Sciatic nerve (tissue), 2 donors: ENCODE measurements at places on chromosomes 1 and 21. TPM values are rescaled to one million over a fixed set of nuclear protein-coding genes. Genes with fewer than 3 reads are reported as not detected.

DNA sequence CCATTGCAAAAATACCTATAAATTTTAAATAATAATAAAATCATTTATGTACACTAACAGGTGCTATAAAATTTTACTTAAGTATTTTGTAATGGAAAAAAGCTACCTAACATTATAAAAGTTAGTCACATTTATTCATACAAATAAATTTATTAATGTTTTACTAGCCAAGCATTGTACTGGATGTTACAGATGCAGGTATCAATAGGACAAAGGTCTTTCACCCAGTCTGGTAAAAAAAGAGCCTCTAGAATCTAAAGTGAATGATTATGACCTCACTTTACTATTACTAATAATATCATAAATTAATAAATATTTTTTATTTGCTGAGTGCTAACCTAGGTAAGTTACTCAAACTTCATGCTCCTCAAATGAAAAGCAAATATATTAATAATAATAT lies 170.6 kb downstream of the KCNT2 start:
- no peak for DNase-seq

DNA sequence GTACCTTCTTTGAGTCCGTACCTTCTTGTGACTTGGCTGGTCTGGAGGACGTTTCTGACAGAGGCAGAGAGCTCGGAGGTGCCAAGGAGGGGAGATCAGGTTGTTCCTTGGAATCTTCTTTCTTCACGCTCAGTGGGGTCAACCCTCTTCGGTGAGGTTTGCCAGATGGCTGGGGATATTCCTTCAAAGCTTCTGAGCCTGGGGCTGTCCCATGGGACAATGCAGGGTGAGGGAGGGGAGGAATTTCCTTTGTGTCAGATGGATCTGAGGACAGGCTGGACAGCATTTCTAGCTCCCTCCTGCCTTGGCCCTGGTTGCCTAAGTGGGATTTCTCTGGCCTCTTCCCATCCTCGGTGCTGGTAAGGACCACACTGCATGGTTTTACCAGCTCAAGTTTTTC lies 95.5 kb upstream of the EDN2 start:
- DNase-seq = no peak

DNA sequence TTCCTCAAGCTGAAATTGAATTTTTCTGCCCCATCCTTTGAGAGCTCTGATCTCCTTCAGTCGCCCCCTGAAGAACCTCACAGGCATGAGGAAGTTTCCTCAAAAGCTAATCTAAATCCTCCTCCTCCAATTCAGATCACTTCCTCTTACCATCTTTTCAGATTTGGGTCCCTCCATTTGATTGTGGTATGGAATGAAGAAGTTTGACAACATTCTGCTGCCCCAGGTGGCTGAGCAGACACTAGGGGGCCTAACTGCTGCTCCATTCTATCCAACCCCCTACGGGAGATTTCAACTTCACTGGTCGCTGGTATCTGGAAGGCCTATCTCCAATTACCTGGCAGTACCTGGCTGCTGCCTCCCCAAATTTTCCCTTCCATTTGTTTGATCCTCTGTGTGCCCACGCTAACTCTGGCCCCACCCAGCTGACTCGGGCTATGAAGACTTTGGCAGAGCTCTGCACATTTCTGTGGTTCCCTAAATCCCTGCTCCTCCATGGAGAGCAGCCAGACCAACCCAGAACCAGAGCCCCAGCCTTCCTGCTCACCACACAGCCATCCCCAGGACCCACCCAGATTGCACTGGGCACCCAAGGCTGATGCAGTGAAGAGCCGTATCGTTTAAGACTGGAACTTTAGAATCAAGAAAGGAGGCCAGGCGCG lies 7.8 kb downstream of the IRF6 start:
- DNase-seq = no peak

The CLDN17 gene
- not detected for total RNA-seq
